AG09309 (cell line): ENCODE measurements at places on chromosomes 7 and 10.

DNA sequence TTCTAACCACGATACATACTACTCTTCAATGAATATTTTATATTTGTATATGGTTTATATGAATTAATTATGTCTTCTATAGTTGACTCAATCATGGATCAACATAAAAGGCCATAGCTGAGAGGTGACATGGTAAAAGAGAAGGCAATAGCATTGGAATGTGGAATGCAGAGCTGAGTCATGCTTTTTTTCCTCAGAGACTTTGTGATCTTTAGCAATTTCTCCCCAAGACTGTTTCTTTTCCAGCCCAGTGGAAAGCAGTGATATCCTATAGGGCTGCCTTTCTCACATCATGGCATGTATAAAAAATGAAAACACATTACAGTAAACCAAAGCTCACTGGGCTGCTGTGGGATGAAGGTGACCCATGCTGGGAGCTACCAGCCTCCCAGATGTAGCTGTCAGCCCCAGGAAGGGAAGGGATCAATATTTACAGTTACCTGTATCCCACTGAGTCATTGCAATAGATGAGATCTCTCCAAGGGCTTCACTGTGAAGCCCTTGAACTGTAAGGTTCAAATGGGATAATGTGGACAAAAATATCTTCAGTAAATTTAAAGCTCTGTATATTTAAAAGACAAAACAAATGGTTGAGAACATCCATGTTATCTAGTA lies 30.2 kb downstream of the SLC39A12 start:
- peak; percentile 40 for DNase-seq

DNA sequence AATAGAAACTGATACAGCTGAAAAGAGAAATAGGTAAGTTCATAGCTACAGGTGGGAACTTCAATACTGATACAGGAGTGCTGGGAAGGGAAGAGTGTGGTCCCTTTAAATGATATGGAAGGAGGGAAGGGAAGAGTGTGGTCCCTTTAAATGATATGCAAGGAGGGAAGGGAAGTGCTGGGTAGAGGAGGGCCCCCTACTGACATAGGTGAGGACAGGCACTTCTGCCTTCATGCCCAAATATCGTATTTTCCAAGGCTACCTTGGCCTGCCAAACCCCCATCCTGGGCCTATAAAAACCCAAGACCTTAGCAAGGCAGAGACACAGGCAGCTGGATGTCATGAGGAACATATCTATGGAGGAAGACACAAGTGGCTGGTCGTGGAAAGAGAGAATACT lies 92.3 kb downstream of the MAGI2 start:
- no peak for DNase-seq

- DNase-seq, result peak; percentile 78
Measured at GRCh38 chr10:78248651-78249464, 215.2 kb downstream of the RPS24 start.

GRCh38 chr7:118793582-118793981 lies 569.1 kb downstream of the ANKRD7 start:
- DNase-seq, result no peak

- no peak for DNase-seq
Measured at GRCh38 chr10:18793951-18794350, 134.7 kb downstream of the ARL5B start.

GRCh38 chr10:129163531-129163930 lies 303.5 kb upstream of the MGMT start:
- DNase-seq, result no peak

DNA sequence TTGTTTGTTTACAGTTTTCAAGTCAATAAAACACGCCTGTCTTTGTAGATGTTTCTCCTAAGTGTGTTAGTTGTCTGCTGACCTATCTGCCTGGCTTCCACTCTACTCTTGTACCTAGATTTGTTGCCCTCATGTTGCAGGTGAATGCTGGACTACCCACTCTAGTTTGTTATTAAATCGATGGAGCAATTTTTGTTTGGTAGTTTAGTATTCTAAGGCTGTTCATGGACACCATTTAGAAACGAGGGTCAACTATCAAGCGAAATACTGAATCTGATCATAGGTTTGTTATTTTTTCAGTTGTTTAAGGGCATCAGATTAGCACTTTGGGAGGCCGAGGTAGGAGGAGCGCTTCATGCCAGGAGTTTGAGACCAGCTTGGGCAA lies 29.1 kb upstream of the MKLN1 start:
- no peak for DNase-seq

DNA sequence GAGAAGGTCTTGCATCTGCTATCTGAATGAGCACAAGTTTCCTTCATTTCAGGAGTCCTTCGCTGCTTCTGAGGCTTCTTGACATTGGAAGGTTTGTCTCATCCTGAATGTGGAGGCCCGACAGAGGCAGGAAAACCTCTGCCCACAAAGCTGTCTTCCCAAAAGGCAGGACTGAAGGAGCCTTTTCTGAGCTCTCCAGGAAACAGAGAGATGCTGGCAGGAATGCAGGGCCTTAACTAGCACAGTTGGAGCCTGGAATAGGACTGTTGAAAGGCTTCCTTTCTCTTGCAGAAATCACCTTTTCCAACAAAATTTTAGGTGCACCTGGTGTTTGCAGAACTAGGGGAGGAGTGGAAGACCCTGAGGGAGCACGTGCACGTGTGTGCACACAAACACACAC lies 637.4 kb upstream of the MKI67 start:
- no peak for DNase-seq

- DNase-seq, result no peak
Measured at GRCh38 chr10:130038019-130038555, 72.5 kb downstream of the C10orf143 start.

GRCh38 chr7:3757059-3757458 lies 456.0 kb downstream of the SDK1 start:
- no peak for DNase-seq

- no peak for DNase-seq
Measured at GRCh38 chr7:11584406-11585031, 247.5 kb downstream of the THSD7A start.

GRCh38 chr7:154858836-154859537 lies 143.9 kb downstream of the PAXIP1 start:
- no peak for DNase-seq

- no peak for DNase-seq
Measured at GRCh38 chr7:12504149-12504548, 66.4 kb upstream of the SCIN start.

DNA sequence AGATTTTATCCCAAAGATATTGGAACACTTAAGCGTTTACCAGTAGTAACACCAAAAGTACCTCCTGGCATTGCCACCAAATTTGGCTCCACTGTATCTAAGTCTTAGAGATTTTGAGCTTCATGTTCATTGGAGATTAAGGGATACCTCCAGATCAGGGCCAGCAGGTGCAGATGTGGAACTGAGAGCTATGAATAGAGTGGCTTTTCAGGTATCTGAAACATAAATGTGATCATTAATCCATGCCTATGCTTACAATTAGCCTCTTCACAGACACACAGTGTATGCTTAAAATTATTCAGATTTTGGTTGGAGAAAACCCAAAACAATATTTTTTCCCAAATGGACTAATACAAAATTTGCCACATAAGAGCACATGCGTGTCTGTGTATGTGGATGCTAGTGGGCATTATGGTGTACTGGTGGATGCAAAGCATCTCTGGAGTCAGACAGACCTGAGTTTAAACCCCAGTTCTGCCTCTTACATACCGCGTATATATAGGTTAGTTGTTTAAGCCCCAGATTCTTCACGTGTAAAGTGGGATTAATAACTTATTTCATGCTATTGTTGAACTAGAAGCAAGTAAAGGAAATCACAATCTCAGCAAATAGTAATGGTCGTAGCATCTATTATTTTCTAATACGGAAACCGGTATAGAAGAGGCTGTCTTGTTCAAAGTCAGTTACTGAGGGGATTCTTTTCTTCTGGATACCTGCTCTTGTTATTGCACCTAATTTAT lies 6.8 kb upstream of the LRRC4 start:
- DNase-seq, result no peak

DNA sequence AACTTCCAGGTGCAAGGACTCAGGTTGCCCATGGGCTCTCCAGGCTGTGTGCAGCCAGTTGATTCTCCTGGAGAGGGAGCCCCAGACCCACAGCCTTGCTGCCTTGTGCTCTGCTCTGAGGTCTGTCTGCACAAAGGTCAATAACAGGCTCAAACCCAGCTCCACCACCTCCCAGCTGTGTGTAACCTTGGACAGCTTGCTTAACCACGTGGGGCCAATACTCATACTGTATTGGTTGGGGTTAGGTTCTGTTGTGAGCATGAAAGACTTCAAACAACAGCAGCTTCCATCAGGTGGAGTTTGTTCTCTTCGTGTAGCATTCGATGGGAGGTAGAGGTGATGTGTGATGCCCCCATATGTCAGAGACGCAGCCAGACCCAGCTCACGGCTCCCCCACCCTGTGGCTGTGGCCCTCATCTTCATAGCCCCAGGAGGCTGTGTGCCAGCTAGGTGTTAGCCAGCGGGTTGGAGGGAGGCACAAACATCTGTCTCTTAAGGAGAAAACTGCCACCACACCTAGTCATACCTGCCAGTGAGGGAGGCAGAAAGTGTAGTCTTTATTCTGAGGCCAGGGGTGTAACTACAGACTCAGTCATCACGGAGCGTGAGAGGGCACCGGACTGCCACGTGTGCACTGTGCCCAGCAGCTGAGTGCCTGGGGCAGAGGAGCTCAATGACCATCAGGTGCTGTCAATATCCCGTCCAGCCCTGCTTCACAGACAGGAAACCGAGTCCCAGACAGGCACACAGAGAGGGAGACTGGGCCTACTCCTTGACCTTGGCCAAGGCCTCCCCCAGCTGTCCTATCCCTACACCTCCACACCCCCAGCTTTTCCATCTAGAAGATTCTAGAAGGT lies 8.1 kb upstream of the POLD2 start:
- no peak for DNase-seq

DNA sequence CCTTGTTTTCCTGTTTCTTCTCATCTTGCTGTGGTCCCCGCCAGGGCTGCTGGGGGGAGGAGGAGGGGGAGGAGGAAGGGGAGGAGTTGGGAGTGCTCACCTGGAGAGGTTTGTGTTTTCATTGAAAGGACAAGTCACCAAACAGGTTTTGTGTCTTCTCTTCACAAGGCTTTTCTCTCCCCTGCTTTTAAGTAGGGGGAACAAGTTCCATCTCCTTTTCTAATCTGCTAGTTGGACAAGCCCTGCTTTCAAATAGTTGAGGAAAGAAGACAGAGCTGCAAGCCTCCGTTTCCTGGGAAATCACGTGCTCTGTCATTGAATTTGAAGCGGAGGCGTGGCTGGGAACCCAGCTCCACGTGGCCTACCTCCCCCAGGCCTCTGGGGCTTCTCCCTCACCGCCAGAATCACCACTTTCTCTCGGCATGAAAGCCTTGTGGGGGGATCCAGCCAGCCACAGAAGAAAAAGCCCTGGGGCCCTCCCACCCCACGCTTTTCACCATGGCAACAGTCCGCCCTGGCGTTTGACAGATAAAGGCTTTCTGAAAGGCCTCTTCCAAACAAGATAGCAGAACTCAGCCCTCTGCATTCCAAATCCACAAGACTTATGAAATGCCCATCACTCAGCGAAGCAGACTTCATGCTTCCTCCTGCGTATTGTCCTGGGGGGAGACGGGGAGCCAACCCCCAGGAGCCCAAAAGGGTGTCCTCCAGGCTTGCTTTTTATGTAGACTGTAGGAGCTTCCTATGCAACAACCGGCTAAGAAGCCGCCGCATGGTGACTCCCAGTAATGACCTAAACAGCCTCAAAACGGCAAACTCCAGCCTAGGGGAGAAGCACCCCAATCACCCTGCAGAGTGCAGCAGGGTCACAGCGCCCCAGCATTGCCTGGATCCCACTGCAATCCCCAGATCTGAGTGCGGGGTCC lies 51.7 kb downstream of the PROSER2 start:
- no peak for DNase-seq

GRCh38 chr10:24668247-24668646 lies 55.4 kb downstream of the ARHGAP21 start:
- no peak for DNase-seq

DNA sequence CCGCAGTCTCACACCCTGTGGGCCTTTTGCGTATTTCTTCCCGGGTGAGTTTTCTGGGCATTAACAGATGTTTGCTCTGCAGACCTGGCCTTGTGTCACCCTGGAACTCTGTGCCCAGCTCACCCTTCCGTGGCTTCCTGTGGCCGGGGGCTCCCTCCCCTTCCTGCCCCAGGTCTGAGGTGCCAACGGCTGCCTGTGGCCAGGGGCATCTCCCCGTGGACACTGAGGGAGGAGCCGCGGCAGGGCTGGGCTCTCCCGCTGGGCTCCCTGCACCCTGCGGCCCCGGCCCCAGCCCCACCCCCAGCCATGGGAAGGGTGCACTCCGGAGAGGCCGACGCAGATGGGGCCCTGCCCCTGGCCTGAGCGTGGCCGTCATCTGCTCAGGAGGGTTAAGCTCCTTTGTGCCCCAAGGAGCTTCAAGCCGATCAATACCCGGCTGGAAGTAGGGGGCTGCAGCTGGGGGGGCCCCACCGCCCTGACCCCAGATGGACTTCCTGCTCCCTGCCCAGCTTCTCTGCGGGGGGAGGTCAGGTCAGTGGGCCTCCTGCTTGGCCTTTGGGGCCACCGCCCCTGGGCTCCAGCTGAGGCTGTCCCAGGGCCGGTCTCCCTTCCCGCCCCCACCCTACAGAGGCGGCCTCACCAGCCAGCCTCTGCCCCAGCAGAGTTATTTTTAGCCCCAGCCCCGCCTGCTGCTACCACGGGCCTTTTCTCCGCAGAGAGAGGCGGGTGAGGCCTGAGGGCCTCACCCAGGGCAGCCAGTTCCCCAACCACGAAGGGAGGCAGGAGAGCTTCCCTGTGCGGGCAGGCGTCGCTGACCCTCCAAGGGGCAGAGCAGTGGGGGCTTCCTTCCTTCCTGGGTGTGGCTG lies 24.2 kb downstream of the PWWP2B start:
- DNase-seq, result no peak

GRCh38 chr10:72509941-72510340 lies 115.9 kb downstream of the MICU1 start:
- no peak for DNase-seq

- no peak for DNase-seq
Measured at GRCh38 chr7:42319631-42320030, 82.6 kb upstream of the GLI3 start.

GRCh38 chr10:6242089-6242488 lies 39.4 kb downstream of the PFKFB3 start:
- DNase-seq, result no peak

DNA sequence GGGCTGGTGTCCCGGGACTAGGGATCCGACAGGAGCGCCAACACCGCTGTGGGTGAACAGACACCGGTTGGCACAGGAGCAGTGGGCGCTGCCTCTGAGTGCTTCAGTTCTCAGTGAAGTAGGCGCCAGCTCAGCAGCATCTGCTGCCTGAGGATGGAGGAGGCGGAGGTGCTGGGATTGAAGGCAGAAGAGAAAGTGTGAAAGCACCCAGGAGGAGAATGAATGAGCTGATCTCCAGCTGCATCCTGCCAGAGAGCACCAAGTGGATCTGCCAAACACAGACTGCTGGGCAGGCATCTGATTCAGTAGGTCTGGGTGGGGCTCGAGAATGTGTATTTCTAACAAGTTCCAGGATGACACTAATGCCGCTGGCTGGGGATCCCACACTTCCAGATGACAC lies 74.5 kb downstream of the LANCL2 start:
- DNase-seq, result no peak
